ENCODE measurements at places on chromosomes 1 and 21.

DNA sequence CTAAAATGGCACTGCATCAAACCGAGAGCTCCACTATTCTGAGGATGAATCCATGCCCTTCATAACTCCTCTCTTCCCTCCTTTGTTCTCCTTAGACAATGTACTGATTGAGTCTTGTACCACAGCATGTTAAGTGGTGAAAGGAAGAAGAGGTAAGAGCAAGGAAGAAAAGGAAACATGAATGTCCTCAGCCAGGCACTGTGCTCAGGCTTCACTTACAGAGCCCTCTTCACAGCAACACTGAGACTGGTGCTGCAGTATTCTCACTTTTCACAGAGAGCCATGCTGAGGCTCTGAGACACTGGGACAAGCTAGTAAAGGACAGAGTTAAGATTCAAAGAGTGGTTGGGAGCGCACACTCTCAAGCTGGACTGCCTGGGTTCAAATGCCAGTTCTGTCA is 143.5 kb downstream of the AKT3 start:
- no peak for DNase-seq

- peak; percentile 66 for DNase-seq
These were observed 76.5 kb upstream of the BTG3 start for GRCh38 chr21:17688912-17689874.

GRCh38 chr21:45071078-45071873 is 3.1 kb upstream of the ADARB1 start:
- DNase-seq = no peak

DNA sequence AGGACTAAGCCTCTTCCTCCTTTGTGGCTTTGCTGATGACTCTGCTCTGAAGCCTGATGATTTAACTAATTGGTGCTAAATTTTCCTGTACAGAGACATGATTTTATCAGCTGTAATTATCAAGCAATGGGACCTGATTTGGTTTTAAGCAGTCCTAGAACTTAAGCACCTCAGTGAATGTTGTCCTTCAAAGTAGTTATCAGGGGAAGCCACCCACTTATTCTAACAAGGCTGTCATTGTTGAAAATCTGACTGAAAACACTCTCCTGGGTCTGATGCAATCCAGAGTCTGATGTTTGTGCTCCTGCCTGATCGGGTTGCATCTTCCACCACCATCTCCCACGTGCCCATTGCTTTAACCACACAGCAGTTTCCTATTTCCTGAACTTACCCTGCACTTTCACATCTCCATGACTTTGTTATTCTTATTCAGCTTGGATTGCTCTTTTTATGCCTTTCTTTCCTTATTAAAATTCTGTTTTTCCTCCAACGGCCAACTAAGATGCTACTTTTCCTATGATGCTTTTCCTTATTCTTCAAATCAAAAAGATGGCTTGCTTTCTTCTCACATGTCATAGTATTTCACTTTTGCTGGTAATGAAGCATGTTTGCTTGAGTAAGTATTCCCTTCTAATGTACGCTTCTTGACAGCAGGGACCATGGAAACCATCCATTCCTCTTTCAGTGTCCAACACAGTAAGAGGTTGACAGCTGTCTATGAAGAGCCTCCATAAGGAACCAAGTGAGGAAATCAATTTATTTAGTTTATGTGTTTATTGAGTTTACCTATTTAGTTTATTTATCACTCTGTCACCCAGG is 55.0 kb downstream of the S1PR1 start:
- no peak for DNase-seq

- no peak for DNase-seq
These were observed 76.4 kb upstream of the MARK1 start for GRCh38 chr1:220451532-220451931.

DNA sequence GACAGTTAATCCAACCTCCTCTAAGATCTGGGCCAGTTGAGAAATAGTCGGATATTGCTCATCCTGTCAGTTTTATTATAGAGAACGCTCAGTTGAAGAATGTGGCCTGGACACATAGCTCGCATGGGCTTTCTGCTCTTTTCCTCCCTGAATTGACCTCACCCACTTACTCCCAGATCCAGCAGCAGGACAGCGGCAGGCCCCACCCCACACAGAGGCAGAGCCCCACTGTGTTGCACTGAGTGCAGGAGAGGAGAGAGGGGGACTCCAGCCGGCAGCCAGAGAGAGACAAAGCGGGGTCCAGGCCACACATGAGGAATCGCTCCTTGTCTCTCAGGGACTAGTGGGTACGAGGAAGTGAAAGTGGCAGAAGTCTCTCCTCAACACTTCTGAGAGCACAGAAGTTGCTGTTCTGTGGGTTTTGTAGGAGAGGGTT is 78.6 kb downstream of the LAMC1 start:
- no peak for DNase-seq

GRCh38 chr1:169106095-169106920 is at the start of gene ATP1B1:
Gene ATP1B1, plus strand, starts transcription at chr1:169106690. Its CDS starts 140 bp downstream, at chr1:169106830.
- DNase-seq = peak; percentile 63

DNA sequence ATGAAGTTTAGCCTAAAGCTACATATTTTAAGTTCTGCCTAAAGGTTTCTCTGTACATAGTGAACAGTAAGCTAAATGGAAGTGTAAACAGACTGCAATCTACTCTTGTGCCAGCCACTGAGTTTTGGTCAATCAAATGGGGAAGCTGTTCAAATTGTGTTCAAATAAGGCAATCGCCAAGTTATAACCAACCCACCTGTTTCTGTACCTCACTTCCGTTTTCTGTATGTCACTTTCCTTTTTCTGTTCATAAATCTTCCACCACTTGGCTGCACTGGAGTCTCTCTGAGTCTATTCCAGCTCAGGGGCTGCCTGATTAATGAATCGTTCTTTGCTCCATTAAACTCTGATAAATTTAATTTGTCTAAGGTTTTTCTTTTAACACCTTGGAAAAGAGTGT is 10.8 kb upstream of the THEM4 start:
- no peak for DNase-seq

DNA sequence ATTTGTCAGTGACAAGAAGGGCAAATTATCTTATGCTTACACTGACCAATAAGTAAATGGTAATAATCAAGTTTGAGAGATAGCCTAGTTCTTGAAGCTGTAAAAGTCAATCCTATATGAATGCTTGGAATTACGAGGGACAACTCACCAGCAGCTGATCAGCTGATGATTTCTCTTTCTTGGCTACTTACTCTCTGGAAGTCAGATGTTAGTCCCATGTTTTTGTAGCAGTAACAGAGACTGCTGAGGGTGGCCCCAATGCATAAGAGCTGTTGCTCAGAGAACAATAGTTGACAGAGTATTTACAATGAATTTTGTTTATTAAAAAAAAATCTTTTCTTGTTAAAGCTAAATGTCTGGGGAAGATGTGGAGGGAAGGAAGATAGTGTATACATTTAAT is 39.3 kb downstream of the CD160 start:
- no peak for DNase-seq

- DNase-seq = no peak
These were observed 49.1 kb downstream of the VANGL2 start for GRCh38 chr1:160449494-160449893.

GRCh38 chr1:180234369-180235076 is 4.5 kb downstream of the LHX4 start:
- DNase-seq = no peak

DNA sequence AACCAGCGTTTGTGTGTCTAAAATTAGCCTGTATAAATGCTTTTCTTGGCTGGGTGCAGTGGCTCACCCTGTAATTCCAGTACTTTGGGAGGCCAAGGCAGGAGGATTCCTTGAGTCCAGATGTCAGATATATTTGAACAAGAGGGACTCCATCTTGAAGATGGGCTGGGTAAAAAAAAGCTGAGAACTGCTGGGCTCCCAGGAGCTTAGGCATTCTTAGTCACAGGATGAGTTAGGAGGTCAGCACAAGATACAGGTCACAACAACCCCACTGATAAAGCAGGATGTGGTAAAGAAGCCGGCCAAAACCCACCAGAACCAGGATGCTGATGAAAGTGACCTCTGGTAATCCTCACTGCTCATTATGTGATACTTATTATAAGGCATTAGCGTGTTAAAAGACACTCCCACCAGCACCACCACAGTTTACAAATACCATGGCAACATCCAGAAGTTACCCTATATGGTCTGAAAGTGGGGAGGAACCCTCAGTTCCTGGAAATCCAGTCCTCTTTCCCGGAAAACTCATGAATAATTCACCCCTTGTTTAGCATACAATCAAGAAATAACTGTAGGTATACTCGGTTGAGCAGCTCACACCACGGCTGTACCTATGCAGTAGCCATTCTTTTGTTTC is 36.2 kb upstream of the ZNF496 start:
- DNase-seq = no peak

GRCh38 chr1:244047621-244048255 is 3.3 kb upstream of the ZBTB18 start:
- DNase-seq = peak; percentile 51

DNA sequence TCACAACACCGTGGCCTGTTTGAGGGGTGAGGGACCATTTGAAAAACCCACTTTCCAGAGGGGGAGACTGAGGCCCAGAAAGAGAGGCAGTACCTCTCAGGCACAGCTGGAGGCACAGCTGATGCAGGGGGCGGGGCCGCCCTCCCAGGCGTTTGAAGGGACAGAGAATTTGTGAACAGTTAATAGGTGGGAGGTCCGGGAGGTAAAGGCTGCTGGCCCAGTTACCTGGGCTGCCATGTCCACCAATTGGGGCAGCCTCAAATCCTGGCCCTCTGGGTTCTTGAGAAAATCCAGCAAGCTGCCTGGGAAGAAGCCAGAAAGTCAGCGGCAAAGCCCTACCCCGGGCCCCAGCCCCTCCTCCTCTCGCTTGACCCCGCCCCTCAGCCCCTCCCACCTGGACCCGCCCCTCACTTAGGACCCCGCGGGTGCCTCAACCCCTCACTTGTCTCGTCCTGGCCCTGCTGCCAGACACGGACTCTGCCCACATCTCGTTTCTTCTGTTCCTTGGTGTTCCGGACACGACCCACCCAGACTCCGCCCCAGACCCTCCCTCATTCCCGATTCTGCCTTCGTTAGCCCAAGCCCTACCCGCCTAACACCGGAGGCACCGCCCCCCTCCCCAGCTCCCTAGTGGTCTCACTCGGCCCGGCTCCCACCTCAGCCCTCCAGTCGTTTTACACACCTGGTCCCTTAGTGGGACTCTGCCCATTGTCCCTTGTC is 10.8 kb upstream of the AHDC1 start:
- no peak for DNase-seq

DNA sequence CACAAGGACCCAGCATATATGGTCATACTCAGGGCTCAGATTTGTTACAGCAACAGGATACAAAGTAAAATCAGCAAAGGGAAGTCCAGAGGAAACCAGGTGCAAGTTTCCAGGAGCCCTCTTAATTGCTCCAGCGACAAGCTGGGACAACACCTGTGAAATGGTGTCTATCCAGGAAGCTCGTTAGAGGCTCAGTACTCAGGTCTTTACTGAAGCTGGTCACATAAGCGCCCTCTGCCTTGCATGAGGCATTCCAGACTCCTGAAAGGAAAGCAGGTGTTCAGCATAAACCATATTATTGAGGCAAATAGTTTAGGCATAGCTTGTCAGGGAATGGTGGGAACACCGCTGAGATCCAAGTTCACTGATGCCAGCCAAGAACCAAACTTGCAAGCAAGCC is 231.0 kb downstream of the SLC35F3 start:
- DNase-seq = no peak

GRCh38 chr1:112589766-112590165 is 29.2 kb downstream of the ST7L start:
- DNase-seq = no peak

GRCh38 chr1:34292472-34292871 is 115.8 kb downstream of the C1orf94 start:
- DNase-seq = no peak

GRCh38 chr1:1630965-1631781 is 800 bp upstream of the MMP23B start:
- no peak for DNase-seq

Data from NCI-H748 treated with DMSO at 0.1 percent for 48 hours (cell line).